ENCODE measurements at places on chromosomes 2 and 18. TPM values are rescaled to one million over a fixed set of nuclear protein-coding genes. Genes with fewer than 3 reads are reported as not detected.

- DNase-seq: no peak
Observed at GRCh38 chr2:25417715-25418369, 76.1 kb upstream of the DNMT3A start.

GRCh38 chr2:226818930-226819329 is 16.9 kb upstream of the RHBDD1 start:
- DNase-seq: no peak

- no peak for DNase-seq
Observed at GRCh38 chr18:14074187-14074586, 58.0 kb downstream of the ZNF519 start.

DNA sequence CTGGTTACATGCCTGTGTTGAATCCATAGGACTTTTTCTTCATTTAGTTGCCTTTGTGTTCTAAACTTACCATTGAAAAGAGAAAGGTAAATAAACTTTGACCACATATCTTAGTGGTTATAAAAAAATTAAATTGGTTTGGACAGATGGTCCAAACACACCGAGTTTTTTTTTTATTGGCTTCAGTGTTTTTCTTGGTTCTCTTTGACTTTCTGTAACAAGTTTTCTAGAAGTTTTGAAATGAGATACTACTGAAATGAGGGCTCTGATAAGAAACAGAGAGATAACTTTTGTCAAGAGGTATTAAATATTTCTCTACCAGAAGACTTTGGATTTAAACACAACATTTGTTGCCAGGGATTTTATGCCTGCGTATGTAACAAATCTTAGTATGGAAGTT is 20.7 kb downstream of the SPTBN1 start:
- peak; percentile 24 for DNase-seq

HMSD gene
- 1.0 TPM for total RNA-seq

ARHGEF4 gene
- 4.8 TPM for total RNA-seq

DNA sequence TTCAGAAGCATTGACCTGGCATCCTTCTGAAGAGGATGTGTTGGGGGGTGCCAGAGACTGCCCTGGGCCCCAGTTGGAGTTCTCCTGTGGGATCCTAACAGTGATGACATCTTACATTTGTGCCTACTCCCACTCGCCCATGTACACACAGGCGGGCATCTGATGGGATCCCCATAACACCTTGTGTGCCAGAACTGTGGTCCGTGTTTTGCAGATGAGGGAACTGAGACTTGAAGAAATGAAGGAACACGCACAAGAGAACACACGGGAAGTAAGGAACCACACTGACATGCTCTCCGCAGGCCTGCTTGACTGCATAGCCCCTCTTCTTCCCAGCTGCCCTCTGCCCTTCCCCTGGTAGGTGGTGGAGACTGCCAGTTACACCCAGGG is 255.3 kb downstream of the MYCN start:
- no peak for DNase-seq

GRCh38 chr2:182933629-182934028 is 67.2 kb upstream of the FRZB start:
- no peak for DNase-seq

Measured in astrocyte (in vitro differentiated cells and primary cell).